Activated naive CD4-positive, alpha-beta T cell treated with anti-CD3 and anti-CD28 coated beads for 36 hours (primary cell): ENCODE measurements at places on chromosomes 13 and 19. TPM values are rescaled to one million over a fixed set of nuclear protein-coding genes. Genes with fewer than 3 reads are reported as not detected.

The SYCN gene
- not detected for total RNA-seq

The SLC10A2 gene
- not detected for total RNA-seq

The MEIS3 gene
- not detected for total RNA-seq

The LSM14A gene
- 102 TPM for total RNA-seq

DNA sequence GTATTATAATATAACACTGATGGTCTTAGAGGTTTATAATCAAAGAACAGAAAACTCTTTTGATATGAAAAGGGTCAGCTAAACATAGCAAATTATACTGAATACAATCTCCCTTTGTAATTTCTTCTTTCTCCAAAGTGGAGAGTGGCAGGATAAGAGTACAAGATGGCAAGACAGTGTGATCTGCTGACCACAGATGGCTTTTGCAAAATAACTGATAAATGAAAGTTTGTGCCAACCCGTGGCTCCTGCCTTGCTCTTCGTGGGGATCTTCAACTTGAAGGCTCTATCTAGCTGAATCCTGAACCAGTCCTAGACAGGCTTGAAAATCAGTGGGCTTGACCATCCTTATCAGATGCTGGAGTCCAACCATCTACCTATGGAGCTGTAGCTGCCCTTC, 185.7 kb downstream of the VWA8 start:
- no peak overlapping the region for H3K27ac ChIP-seq
- no peak overlapping the region for H3K4me3 ChIP-seq
- DNase-seq = no peak
- H3K4me1 ChIP-seq = no peaks in the 10 kb centered on the region
- peaks cover 7% of the 10 kb centered on the region for H3K36me3 ChIP-seq

DNA sequence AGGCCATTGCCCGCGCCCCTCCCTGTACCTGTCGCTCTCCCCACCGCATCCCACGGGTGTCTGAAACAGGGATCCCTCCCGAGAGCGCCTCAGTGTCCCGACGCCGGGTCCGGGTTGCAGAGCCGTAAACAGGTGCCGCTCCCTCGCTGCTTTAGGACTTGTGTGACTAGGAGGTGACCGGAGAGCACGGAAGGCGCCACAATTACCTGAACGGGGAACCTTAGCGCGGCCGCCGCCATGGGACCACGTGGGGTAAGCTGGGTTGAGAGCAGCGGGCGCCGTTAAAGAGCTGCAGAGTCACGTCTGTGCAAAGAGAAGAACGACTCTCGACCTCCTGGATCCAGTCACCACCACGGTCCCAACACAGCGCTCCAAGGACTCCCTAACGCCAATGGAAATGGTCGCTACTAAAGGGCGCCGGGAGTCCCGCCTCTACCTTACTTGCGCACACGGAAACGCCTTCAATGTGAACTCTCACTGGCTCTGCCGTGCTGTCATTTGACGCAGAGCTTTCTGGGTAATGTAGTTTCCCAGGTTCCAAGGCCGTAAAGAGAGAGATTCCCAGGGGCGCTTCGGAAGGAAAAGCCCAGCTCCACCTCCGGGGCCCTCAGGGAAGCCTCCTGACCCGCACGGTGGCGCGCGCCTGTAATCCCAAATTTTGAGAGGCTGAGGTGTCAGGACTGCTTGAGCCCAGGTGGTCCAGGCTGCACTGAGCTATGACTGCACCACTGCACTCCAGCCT, at the start of gene ZNF552:
TSS of gene ZNF552 (minus strand) at position 409 of the 742 bp plus-strand sequence. CDS start at position 239, 170 bp downstream.
- H3K4me1 ChIP-seq = peaks cover 37% of the 10 kb centered on the region
- DNase-seq = peak; percentile 83
- no peaks in the 10 kb centered on the region for H3K27me3 ChIP-seq
- peak within 1 kb of the TSS; percentile 85 for H3K27ac ChIP-seq
- peaks cover 13% of the 10 kb centered on the region for H3K36me3 ChIP-seq

DNA sequence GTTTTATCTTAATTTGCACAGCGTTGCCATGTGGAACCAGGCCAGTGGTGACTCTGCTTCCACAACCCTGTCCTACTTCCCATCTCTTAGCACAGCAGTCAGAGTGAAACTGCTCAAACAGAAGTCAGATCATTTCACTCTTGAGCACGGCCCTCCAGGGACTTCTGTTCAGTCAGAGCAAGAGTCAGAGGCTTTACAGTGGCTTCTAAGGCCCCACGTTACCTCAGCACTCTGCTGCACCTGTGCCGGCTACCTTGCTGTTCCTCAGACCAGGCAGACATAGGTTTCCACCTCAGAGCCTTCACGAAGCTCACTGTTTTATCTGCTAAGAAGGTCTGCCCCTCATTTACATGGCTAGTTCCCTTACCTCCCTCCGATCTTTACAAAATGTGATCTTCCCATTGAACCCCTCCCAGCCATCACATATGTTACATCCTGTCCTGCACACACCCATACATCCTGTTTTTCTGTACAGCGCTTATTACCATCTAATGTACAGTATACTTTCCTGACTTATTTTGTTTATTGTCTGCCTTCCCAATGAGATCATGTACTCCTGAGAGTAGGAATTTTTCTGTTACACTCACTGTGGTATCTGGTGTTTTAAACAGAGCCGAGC, 41.6 kb downstream of the TM9SF2 start:
- H3K36me3 ChIP-seq = peaks cover 53% of the 10 kb centered on the region
- DNase-seq = peak; percentile 80
- H3K4me1 ChIP-seq = peaks cover 47% of the 10 kb centered on the region
- no peaks in the 10 kb centered on the region for H3K27me3 ChIP-seq
- H3K27ac ChIP-seq = no peak overlapping the region

DNA sequence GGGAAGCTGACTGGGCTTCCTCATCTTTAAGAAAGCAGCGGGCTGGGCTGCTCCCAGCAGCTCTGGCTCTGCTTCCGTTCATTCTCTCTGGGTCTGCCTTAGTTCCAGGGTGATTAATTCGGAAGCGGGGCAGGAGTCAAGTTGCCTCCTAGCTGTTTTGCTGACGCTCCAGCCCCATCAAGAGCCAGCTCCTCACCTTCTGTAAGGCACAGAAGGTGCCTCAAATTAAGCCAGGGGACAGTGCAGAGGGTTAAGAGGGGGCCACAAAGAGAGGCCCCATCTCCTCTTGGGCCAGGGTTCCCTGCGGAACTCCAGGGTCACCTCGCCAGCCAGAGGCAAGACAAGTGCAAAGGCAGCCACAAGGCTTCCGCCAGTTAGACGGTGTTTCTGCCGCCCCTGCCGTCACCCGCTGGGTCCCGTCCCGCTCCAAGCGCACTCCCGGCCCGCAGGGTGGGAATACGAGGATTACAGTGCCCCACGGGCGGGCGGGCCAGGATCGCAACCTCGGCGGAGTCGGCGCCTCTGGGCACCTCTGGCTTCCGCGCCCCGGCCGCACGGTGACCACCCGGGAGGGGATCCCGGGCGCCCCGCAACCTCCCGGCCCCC, 508 bp downstream of the SLC15A1 start:
- H3K4me3 ChIP-seq = peak overlapping the region; percentile 3
- H3K36me3 ChIP-seq = peaks cover 2% of the 10 kb centered on the region
- DNase-seq = no peak
- H3K27ac ChIP-seq = no peak overlapping the region
- H3K27me3 ChIP-seq = peaks cover 48% of the 10 kb centered on the region

DNA sequence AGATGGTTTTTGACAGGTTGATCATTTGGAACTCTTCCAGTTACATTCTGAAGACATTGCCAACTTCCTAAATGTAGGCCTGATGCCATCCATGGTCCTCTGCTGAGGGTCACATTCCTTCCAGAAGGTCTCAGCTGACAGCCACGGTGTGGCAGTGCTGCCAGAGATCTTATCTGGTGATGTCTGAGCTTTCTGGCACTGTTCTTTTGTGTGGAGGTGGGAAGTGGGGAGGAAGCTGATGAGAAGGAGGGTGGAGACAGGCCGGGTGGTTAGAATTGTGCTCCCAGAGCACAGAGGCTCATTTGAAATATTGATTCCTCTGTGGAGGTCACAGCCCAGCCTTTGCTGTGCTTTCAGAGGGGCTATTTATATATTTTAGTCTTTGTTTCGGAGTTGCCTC, 16.1 kb upstream of the MTIF3 start:
- H3K27ac ChIP-seq = no peak overlapping the region
- peaks cover 2% of the 10 kb centered on the region for H3K4me1 ChIP-seq
- no peaks in the 10 kb centered on the region for H3K27me3 ChIP-seq
- DNase-seq = no peak

GRCh38 chr19:28520998-28521568, 691.9 kb downstream of the UQCRFS1 start:
- no peaks in the 10 kb centered on the region for H3K27me3 ChIP-seq
- H3K27ac ChIP-seq = no peak overlapping the region

GRCh38 chr13:93305886-93306285, 79.3 kb downstream of the GPC6 start:
- no peak overlapping the region for H3K4me3 ChIP-seq
- no peak for DNase-seq
- no peak overlapping the region for H3K27ac ChIP-seq

GRCh38 chr19:46881092-46881491, 20.3 kb downstream of the ARHGAP35 start:
- H3K4me1 ChIP-seq = peaks cover 2% of the 10 kb centered on the region
- H3K27ac ChIP-seq = no peak overlapping the region
- no peaks in the 10 kb centered on the region for H3K27me3 ChIP-seq
- H3K36me3 ChIP-seq = no peaks in the 10 kb centered on the region

- no peak overlapping the region for H3K4me3 ChIP-seq
- DNase-seq = no peak
- no peaks in the 10 kb centered on the region for H3K36me3 ChIP-seq
- peaks cover 13% of the 10 kb centered on the region for H3K27me3 ChIP-seq
- no peaks in the 10 kb centered on the region for H3K4me1 ChIP-seq
Measured at GRCh38 chr13:72692884-72693514, 34.4 kb downstream of the MZT1 start.

- DNase-seq = no peak
- H3K36me3 ChIP-seq = no peaks in the 10 kb centered on the region
- H3K27me3 ChIP-seq = peaks cover 24% of the 10 kb centered on the region
- H3K4me3 ChIP-seq = no peak overlapping the region
Measured at GRCh38 chr19:55766466-55766865, 2.5 kb upstream of the RFPL4AL1 start.

GRCh38 chr19:42540071-42540553, 11.8 kb upstream of the CEACAM1 start:
- no peaks in the 10 kb centered on the region for H3K36me3 ChIP-seq
- H3K4me3 ChIP-seq = no peak overlapping the region
- no peak for DNase-seq

- H3K36me3 ChIP-seq = no peaks in the 10 kb centered on the region
- no peak for DNase-seq
- peaks cover 13% of the 10 kb centered on the region for H3K4me1 ChIP-seq
- H3K27me3 ChIP-seq = no peaks in the 10 kb centered on the region
Measured at GRCh38 chr19:12773571-12773970, 1.8 kb downstream of the HOOK2 start.

GRCh38 chr13:32067149-32067961, 35.8 kb downstream of the FRY start:
- H3K27ac ChIP-seq = no peak overlapping the region
- H3K4me3 ChIP-seq = no peak overlapping the region
- H3K27me3 ChIP-seq = no peaks in the 10 kb centered on the region
- peaks cover 4% of the 10 kb centered on the region for H3K36me3 ChIP-seq
- H3K4me1 ChIP-seq = no peaks in the 10 kb centered on the region

GRCh38 chr19:45247136-45247535, 1.9 kb upstream of the EXOC3L2 start:
- no peak overlapping the region for H3K27ac ChIP-seq
- H3K4me3 ChIP-seq = no peak overlapping the region
- H3K36me3 ChIP-seq = no peaks in the 10 kb centered on the region
- peaks cover 10% of the 10 kb centered on the region for H3K27me3 ChIP-seq
- DNase-seq = no peak

DNA sequence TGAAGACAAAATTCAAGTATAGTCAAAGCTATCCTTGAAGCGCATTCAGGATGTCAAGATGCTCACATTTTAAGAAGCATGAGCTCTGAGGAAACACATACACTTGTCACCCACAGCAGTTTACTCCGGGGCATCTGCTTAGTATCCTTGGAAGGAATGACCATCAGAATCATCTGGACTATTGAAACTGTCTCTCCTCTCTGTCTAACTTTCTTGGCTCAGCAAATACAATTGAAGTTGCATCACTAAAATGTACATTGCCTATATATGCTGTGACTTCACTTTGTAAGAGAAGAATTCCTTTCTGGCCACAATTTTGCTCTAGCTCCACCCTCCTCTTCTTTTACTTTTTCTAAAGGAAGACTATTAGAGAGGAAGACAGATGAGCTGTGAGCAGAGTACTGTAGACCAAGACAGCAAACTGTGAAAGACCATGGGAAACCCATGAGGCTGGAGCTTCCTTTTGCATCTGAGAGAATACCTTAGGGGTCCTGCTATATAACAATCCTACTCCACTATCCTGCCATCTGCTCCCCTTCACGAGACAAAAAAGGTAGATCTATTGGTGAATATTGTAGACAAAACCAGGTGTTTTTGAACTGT, 906.3 kb downstream of the PCDH9 start:
- no peak overlapping the region for H3K27ac ChIP-seq
- H3K4me1 ChIP-seq = no peaks in the 10 kb centered on the region
- H3K36me3 ChIP-seq = no peaks in the 10 kb centered on the region
- no peak overlapping the region for H3K4me3 ChIP-seq
- no peaks in the 10 kb centered on the region for H3K27me3 ChIP-seq

DNA sequence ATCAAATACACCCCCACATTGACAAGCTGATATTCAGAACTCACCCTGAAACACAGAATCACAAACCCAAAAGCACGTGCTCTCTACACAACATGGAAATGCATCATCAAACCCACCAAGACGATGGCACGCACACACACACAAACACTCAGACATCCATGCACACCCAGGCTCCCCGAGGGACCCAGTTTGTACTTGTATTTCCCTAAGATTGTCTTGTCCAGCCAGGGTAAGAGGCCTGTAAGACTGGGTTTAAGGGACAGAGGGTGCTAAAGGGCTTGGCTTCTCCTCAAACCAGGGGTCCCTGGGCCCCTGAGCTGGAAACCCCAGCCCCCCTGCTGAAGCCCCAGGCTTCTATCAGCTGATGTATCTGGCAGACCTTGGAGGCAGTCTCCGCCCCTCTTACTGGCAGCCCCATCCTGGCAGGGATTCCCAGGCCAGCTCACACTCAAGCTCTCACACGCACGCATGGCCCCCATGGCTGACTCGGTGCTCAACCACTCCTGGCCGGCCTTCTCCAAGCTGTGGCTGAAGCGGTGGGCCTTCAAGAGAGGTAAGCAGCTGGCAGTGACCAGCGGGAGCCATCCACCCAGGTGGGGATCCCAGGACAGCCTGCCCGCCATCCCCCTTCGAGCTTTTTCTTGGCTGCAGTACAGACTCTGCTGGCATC, 6.5 kb downstream of the ARHGEF18 start:
- H3K4me3 ChIP-seq = no peak overlapping the region
- no peaks in the 10 kb centered on the region for H3K27me3 ChIP-seq
- no peak overlapping the region for H3K27ac ChIP-seq
- H3K4me1 ChIP-seq = peaks cover 49% of the 10 kb centered on the region
- peaks cover 24% of the 10 kb centered on the region for H3K36me3 ChIP-seq
